ENCODE measurements at places on chromosomes 7 and 10. TPM values are rescaled to one million over a fixed set of nuclear protein-coding genes. Genes with fewer than 3 reads are reported as not detected.

- H3K27me3 ChIP-seq: no peaks in the 10 kb centered on the region
- H3K27ac ChIP-seq: no peak overlapping the region
- no peak for DNase-seq
Observed at GRCh38 chr10:50575477-50576244, 48.1 kb downstream of the SGMS1 start.

PMS2 gene
- total RNA-seq: 9.9 TPM

CPA1 gene
- 35.4 TPM for total RNA-seq

UNC5B gene
- 18.4 TPM for total RNA-seq

HOXA9 gene
- total RNA-seq: 19.5 TPM

DNA sequence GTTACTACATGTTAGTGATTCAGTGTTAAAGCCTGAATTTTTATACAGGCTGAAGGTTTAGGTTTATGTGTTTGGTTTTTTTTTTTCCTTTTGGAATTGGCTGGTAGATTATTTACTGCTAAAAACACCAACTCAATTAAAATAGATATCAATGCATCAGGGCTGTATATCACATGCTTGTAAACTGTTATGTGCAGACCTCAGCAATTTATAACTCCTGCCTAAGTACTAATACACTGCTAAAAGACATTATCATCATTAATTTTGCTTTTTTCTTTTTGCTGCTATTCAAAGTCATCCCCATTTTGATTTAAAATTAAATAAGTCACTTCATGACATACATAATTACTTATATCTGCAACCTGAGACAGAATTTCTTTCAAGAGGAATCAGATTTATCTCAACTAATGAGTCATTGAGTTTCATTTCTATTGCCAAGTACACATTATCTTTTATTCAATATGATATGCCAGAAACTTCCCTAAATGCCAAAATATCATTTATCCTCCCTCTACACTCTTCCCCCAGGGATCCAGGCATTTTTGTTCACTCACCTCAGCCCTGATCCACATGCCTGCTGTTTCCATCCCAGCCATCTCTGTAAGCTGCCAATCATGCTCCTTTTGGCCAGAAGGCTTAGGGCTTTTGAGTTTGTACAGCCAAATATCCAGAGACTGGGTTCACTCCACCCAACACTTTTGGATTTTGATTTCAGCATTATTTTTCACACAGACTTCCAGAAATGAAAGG lies 98.5 kb downstream of the POLR1F start:
- H3K36me3 ChIP-seq: no peaks in the 10 kb centered on the region
- no peaks in the 10 kb centered on the region for H3K27me3 ChIP-seq
- no peak overlapping the region for H3K27ac ChIP-seq
- no peaks in the 10 kb centered on the region for H3K4me1 ChIP-seq
- no peak overlapping the region for H3K4me3 ChIP-seq
- no peak for DNase-seq

GRCh38 chr7:44632196-44632595 lies 25.8 kb downstream of the OGDH start:
- H3K36me3 ChIP-seq: no peaks in the 10 kb centered on the region
- H3K27ac ChIP-seq: peak overlapping the region; percentile 53
- DNase-seq: no peak
- H3K4me3 ChIP-seq: no peak overlapping the region
- peaks cover 44% of the 10 kb centered on the region for H3K4me1 ChIP-seq

DNA sequence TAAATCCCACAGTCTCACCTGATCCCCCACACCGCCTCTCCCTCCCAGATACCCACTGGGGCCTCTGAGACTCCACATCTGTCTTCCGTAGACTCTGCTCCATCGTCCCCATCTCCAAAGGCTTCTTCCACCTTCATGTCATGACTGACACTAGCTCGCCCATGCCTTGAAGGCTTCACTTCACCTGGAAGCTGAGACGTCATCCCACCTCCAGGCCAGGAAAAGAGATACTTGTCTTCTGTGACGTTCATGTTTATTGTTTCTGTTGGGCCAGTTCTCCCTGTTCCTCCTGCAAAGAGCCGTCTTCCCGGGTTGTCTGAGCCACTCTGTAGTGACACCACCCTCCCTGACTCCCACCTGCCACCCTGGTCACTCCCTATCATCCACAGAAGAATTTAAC lies 3.6 kb upstream of the ZNF862 start:
- no peak overlapping the region for H3K4me3 ChIP-seq
- H3K4me1 ChIP-seq: peaks cover 10% of the 10 kb centered on the region
- no peak for DNase-seq
- no peaks in the 10 kb centered on the region for H3K36me3 ChIP-seq
- H3K27me3 ChIP-seq: no peaks in the 10 kb centered on the region
- H3K27ac ChIP-seq: no peak overlapping the region

DNAH11 gene
- 0.32 TPM for total RNA-seq

SPAM1 gene
- total RNA-seq: not detected

NCAPG2 gene
- total RNA-seq: 15.0 TPM

- H3K27me3 ChIP-seq: no peaks in the 10 kb centered on the region
- no peak for DNase-seq
- no peak overlapping the region for H3K4me3 ChIP-seq
Observed at GRCh38 chr10:110138197-110138812, 69.1 kb upstream of the MXI1 start.

DNA sequence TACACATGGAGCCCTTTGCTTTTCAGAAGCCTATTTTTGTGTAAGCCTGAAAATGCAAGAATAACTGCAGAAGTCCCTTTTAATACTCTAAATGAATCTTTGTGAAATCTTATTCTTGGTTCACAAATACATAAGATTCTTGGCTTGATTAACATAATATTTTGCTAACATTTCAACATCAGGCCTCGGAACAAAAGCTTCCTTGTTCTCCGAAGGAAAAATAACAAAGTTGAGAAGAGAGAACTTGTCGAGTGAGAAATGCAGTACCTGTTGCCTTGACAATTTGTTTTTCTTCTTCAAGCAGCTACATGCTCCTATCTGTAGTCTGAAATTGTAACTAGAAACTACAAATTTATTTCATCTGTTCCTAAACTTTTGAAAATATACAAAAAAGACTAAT lies 8.5 kb downstream of the NT5C2 start:
- peaks cover 8% of the 10 kb centered on the region for H3K4me1 ChIP-seq
- no peaks in the 10 kb centered on the region for H3K27me3 ChIP-seq
- H3K27ac ChIP-seq: no peak overlapping the region

ANKRD7 gene
- not detected for total RNA-seq

CNTNAP2 gene
- 8.5 TPM for total RNA-seq

All from colonic mucosa (tissue), 4 donors.